ENCODE measurements at places on chromosomes 11 and 22.

DNA sequence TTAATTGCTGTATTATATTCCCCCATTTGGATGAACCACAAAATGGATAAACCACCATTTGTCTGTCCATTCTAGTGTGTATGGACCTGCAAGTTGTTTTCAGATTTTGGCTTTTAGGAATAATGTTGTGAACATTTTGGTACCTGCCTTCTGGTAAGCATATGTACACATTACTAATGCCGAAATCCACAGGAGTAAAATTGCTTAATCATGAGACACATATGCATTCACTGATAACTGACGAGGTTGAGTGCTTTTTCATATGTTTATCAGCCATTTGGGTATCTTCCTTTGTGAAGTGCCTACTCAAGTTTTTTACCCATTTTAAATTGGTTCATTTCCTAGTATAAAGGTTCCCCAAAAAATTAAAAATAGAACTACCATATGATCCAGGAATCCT lies 34.2 kb downstream of the OSBP2 start:
- no peak for DNase-seq

DNA sequence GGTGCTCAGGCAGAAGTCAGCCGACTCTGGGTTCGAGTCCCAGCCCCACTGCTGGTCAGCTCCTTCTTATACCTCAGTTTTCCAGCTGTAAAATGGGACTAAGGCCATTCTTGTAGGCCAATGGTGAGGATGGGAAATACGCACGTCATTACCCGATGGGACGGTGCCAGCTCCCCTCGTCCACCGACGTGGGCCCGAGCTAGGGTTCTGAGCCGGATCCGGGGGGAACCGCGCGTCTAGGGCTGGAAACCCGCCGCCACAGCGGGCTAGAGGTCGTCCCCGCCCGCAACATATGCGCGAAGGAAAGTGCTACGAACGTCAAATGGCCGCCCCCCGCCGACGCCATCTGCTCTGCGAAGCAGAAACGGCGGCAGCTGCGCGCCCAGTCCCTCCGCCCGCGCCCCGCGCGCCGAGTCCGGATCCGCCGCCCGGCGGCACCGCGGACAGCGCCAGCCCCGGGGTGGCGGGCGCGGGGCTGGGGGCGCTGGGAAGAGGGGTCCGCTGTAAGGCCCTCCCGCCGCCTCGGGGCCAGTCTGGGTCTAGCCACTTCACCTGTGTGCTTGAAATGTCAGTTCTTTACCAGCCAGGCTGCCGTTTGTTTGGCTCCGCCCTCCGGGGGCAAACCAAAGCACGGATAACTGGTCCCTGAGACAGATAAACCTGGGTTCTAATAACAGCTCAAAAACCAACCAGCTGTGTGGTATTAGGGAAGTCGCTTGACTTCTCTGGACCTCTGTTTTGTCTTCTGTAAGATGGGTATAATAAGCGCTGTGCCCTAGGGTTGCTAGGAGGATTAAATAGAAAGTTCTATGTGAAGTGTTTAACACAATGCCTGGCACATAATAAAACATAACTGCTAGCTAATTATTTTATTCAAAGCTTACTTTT lies 103.5 kb upstream of the RCN1 start:
- no peak for DNase-seq

GRCh38 chr22:46931881-46932280 lies 169.4 kb downstream of the TBC1D22A start:
- DNase-seq = no peak

- DNase-seq = no peak
Observed at GRCh38 chr22:39868741-39869140, 24.8 kb downstream of the ENTHD1 start.

GRCh38 chr22:38715176-38715764 lies 9.5 kb downstream of the GTPBP1 start:
- no peak for DNase-seq

GRCh38 chr22:32317524-32317923 lies 40.1 kb upstream of the RFPL3 start:
- no peak for DNase-seq

- no peak for DNase-seq
Observed at GRCh38 chr11:123260511-123261211, 65.6 kb upstream of the CLMP start.

GRCh38 chr11:74766905-74767304 lies 18.3 kb downstream of the RNF169 start:
- no peak for DNase-seq

GRCh38 chr11:101912823-101913284 lies 2.0 kb upstream of the CEP126 start:
- no peak for DNase-seq

GRCh38 chr22:19760058-19760950 lies at the start of gene TBX1:
TBX1 (plus strand) TSS chr22:19760778; CDS start chr22:19760844, 66 bp downstream.
- DNase-seq = no peak

- no peak for DNase-seq
Observed at GRCh38 chr22:22157348-22157725, 87.2 kb upstream of the VPREB1 start.

DNA sequence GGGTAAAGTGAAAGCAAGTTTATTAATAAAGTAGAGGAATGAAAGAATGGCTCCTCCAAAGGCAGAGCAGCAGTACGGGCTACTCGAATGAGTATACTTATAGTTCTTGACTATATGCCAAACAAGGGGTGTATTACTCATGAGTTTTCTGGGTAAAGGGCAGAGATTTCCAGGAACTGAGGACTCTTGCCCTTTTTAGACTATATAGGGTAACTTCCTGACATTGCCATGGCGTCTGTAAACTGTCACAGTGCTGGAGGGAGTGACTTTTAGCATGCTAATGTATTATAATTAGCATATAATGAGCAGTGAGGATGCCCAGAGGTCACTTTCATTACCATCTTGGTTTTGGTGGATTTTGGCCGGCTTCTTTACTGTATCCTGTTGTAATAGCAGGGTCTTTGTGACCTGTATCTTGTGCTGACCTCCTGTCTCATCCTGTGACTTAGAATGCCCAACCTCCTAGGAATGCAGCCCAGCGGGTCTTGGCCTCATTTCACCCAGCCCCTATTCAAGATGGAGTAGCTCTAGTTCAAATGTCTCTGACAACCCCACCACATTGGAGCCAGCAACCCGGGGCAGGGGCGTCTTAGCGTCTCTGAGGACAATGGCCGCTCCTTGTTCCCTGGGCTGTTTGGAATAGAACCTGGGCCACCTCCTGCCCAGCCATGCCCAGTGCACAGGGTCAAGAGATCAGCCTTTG lies 34.9 kb upstream of the CD82 start:
- no peak for DNase-seq

- DNase-seq = peak; percentile 63
Observed at GRCh38 chr11:61157743-61158142, 3.5 kb downstream of the VPS37C start.

- no peak for DNase-seq
Observed at GRCh38 chr11:111582163-111582562, 20.1 kb upstream of the SIK2 start.

DNA sequence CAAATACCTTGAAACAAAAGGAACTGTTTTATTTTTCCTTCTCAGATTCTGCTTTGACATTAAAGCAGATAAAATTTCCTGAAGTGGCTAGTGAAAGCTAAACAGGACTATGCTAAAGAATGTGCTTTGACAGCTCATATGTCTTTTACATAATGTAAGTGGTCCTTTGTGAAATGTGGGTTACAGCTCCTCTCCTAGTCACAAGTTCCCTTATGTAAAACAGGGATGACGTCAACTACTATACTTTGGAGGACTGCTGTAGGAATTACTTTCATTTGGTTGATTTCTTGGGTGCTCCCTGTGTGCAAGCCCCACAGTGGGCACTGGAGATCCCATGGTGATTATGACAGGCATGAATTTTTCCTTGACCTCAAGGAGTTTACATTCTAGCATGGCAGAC lies 216.6 kb upstream of the NARS2 start:
- DNase-seq = no peak

DNA sequence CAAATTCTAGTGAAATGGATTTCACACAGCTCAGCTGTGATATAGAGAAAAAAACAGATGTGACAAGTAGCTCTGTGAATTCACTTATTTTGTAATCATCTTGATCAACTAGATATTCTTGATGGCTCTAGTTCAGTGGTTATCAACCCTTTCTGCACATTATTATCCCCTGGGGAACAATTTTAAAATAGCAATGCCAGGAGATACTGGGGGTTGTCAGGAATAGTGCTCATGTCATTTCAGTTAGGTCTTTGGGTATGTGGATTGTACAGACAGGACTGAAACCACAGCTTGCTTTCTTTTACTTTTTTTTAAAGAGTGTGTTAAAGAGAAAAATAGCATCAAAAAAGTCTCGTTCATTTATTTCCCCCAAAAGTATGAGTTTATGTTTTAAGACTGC lies 269.0 kb upstream of the PDGFD start:
- DNase-seq = no peak
